Renal cortex interstitium (tissue), 15 donors: ENCODE measurements at places on chromosomes 6 and 20. TPM values are rescaled to one million over a fixed set of nuclear protein-coding genes. Genes with fewer than 3 reads are reported as not detected.

DNA sequence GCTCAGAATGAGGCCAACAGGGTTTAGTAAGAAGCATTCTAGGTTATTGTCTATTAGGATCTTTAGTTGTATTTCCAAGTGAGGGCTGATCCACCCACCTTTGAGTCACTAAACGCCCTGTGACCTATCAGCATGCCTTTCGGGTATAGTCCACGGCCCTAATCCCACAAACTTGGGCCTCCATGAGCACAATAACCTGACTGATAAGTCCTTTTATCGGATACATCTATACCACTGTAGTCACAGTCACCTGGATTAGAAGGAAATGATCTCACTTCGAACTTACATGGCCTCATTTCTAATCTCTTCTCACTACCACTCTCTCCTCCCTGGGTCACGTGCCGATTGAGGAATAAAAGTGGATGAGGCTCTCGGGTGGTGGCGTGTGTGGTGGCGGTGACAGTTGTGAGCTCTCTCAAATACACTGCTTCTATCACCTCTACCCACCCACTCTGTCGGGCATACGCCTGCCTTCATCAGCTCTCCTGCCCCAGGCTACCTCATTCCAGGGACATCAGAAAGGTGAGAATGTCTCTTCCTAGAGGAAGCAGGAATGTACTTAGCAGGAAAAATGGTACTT, 65.2 kb downstream of the TRAM2 start:
- no peak for DNase-seq

- no peak for DNase-seq
Observed at GRCh38 chr20:53574819-53575218, 18.8 kb downstream of the ZNF217 start.

GRCh38 chr20:3081641-3082040, 2.9 kb downstream of the AVP start:
- no peak for DNase-seq

DNA sequence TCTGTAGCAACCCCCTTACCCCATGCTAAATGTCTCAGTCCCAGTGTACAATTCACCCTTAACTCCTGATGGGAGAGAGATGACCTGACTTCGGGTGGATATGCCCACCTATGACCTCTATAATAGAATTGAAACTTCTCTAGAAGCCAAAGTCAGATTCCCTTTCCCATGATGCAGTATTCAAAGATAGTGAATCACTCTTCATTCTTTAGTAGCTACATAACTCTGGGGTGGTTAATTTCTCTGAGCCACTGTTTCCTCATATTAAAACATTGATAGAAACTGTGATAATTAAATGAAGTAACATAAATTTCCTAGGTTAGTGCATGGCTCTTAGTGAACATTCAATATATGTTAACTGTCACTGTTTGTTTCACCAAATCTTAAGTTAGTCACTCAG, 500.4 kb downstream of the COL12A1 start:
- no peak for DNase-seq

DNA sequence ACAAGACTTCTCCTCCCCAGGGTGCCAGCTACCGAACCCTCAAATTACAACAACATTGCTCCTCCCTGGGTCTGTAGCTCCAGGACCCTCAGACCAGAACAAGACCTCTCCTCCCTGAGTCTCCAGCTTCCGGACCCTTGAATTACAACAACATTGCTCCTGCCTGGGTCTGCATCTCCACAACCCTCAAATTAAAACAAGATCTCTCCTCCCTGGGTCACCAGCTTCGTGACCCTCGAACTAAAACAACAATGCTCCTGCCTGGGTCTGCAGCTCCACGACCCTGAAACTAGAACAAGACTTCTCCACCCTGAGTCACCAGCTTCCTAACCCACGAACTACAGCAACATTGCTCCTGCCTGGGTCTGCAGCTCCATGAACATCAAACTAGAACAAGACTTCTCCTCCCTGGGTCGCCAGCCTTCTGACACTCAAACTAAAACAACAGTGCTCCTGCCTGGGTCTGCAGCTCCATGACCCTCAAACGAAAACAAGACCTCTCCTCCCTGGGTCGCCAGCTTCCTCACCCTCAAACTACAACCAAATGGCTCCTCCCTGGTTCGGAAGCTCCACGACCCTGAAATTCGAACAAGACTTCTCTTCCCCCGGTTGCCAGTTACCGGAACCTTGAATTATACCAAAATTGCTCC, 324.5 kb downstream of the PREX1 start:
- no peak for DNase-seq

CDH26 gene
- polyA plus RNA-seq, result 0.87 TPM
